ENCODE measurements at places on chromosomes 2 and 18. TPM values are rescaled to one million over a fixed set of nuclear protein-coding genes. Genes with fewer than 3 reads are reported as not detected.

COBLL1 gene
- total RNA-seq, result 140 TPM

- peaks cover 8% of the 10 kb centered on the region for H3K4me1 ChIP-seq
- H3K27me3 ChIP-seq, result no peaks in the 10 kb centered on the region
- no peak for DNase-seq
- H3K27ac ChIP-seq, result no peak overlapping the region
Measured at GRCh38 chr2:30514134-30514847, 67.2 kb downstream of the LCLAT1 start.

DNA sequence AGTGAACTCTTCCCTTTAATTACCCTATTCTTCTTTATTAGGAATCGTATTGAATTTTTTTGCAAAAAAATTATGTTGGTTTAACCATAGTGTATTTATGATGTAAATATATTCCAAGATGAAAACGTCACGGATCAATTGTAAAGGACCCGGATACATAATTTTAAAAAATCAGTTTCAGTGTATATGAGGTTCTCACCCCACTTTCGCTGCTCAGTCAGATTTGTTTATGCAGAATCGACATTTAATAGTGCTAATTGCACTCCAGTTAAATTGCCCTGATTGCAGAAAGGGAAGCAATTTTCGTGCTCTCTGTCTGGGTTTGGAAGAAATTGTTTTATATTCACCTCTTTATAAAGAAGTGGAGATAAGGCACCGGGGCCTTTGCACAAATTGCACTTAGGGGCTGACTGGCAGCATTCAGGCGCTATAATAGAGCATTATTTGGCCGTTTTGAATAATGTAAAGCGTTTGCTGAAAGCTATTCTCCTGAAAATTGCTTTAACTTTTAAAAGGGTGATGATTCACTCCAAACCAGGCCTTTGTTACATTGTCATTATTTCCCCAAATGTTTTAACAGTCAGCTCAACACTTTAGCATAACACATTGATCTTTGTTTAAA lies 3.0 kb upstream of the SP9 start:
- H3K27ac ChIP-seq, result no peak overlapping the region
- peaks cover 80% of the 10 kb centered on the region for H3K27me3 ChIP-seq
- no peaks in the 10 kb centered on the region for H3K36me3 ChIP-seq
- no peak for DNase-seq

- peaks cover 16% of the 10 kb centered on the region for H3K4me1 ChIP-seq
- H3K4me3 ChIP-seq, result no peak overlapping the region
- peak; percentile 17 for DNase-seq
Measured at GRCh38 chr2:25757906-25758305, 84.5 kb upstream of the DTNB start.

GRCh38 chr2:187434342-187434785 lies 13.7 kb downstream of the CALCRL start:
- H3K27ac ChIP-seq, result no peak overlapping the region
- DNase-seq, result no peak
- no peaks in the 10 kb centered on the region for H3K4me1 ChIP-seq
- H3K36me3 ChIP-seq, result no peaks in the 10 kb centered on the region
- H3K27me3 ChIP-seq, result no peaks in the 10 kb centered on the region
- H3K4me3 ChIP-seq, result no peak overlapping the region
